ENCODE measurements at places on chromosomes 1 and 21.
A peak's percentile ranks its signal among the peaks of the same experiment; 100 is the strongest.

GRCh38 chr1:158002022-158002630, 8.7 kb downstream of the KIRREL1 start:
- DNase-seq, result no peak

- peak; percentile 77 for DNase-seq
These were observed 9.6 kb upstream of the TNFRSF25 start for GRCh38 chr1:6475381-6476133.

- no peak for DNase-seq
These were observed 10.5 kb upstream of the CBR3 start for GRCh38 chr21:36124395-36124794.

- DNase-seq, result no peak
These were observed 91.8 kb upstream of the SERBP1 start for GRCh38 chr1:67522001-67522441.

- DNase-seq, result no peak
These were observed 52.8 kb upstream of the GNG12 start for GRCh38 chr1:67886076-67886475.

- no peak for DNase-seq
These were observed 234.6 kb upstream of the LYPLAL1 start for GRCh38 chr1:218939095-218939494.

- DNase-seq, result no peak
These were observed 11.8 kb downstream of the ATP1A2 start for GRCh38 chr1:160127381-160127780.

DNA sequence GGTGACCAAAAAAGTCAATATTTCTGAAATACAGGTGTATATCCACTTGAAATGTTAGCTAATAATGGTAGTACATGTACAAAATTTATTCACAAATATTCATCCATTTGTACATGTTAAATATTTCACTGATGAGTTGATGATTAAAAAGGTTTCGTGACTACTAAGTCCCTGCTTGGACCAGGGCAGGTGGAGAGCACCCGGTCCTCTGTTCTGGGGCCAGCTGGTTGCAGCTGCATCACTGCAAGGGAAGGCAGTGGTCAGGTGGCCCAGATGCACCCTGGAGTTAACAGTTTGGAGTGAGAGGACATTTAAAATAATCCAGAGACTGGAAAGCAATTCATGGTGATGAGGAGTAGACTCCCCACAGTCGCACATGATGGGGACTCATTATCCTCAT, 141.2 kb downstream of the ZBTB18 start:
- no peak for DNase-seq

DNA sequence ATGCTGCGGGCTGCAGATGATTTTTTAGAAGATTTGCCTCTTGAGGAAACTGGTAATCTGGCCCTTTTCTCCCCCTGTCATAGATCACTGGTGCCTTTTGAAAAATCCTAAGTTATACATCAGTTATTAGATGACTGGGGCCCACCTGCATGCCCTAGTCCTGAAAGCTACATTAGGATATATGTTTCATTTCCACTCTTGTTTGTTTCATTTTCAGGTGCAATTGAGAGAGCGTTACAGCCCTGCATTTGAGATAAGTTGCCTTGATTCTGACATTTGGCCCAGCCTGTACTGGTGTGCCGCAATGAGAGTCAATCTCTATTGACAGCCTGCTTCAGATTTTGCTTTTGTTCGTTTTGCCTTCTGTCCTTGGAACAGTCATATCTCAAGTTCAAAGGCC, 8.1 kb upstream of the IFI44 start:
- DNase-seq, result no peak

DNA sequence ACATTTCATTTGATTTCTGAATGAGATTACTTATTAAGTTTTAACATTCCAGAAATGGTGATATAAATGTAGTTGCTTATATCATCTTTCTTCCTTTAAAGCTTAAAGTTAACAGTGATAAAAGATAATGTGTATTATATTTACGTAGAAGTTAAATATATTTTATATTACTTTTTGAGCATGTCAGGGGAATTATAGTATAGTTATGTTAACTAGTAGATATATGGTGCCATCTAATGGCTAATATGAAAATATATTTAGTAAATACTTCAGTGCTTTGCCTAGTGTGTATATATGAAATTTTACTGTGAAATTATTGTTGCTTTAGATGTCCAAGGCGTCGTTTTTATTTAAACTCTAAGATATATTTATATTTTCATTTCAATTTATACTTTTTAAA, 51.5 kb downstream of the SYT14 start:
- DNase-seq, result no peak

GRCh38 chr21:45972716-45973474, 8.7 kb upstream of the COL6A1 start:
- DNase-seq, result no peak

- no peak for DNase-seq
These were observed 199.9 kb upstream of the FMN2 start for GRCh38 chr1:239891621-239892358.

DNA sequence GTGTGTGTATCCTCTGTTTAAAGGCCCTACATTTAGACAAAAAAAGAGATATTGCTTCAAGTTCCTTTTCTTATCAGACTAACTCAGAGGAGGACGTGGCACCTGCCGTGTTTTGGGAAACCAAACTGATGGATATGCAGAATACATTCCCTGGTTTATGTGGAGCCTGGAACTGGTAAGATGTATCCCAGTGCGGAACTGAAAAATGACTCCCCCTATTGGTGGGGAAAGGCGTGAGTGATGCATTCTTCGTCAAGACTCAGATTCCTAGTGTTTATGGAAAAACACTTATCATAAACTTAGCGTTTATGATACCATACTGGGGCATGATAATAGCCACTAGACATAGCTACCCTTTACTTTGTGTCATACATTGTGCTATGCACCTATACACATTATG, 154.2 kb downstream of the ZNF326 start:
- no peak for DNase-seq

GRCh38 chr1:38941527-38942019, at the start of gene RHBDL2:
Gene RHBDL2, minus strand, starts transcription at chr1:38941830. Its CDS starts 22,618 bp downstream, at chr1:38919212.
- no peak for DNase-seq
